ENCODE measurements at places on chromosomes 7 and 10.
A peak's percentile ranks its signal among the peaks of the same experiment; 100 is the strongest.

DNA sequence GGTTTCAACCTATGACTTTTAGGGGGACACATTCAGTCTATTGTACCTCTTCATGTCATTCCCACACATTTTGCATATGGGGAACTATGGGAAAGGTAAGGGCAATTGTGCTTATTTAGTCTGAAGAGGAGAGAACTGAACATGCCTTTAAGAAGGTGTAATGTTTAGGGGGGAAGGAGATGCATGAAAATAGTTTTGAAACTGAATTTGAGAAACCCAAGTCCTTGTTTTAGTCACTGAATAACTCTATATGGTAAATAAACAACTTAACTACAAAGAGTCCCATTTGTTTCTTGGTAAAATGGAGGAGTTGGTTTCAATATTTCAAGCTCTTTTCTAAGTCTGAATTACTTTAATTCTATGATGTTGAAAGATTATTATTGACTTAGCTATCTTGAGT is 166.1 kb downstream of the DNAJB9 start:
- no peak for DNase-seq

DNA sequence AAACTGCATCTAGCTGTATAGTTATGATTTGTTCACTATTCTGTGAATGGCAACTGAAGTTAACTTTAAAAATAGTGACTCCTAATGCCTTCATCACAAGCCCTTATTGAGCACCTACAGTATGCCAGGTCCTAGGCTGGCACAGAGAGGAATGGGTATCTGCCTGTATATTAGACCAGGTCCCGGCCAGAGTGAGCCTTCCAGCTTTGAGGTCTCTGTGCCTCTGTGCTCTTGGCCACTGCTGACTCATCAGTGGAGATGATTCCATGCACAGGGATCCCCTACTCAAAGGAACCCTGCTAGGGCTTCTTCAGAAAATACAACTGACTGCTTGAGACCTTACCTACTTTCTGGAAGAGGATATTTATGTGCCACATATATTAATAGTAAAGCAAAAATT is 118.4 kb downstream of the GFRA1 start:
- DNase-seq = no peak

DNA sequence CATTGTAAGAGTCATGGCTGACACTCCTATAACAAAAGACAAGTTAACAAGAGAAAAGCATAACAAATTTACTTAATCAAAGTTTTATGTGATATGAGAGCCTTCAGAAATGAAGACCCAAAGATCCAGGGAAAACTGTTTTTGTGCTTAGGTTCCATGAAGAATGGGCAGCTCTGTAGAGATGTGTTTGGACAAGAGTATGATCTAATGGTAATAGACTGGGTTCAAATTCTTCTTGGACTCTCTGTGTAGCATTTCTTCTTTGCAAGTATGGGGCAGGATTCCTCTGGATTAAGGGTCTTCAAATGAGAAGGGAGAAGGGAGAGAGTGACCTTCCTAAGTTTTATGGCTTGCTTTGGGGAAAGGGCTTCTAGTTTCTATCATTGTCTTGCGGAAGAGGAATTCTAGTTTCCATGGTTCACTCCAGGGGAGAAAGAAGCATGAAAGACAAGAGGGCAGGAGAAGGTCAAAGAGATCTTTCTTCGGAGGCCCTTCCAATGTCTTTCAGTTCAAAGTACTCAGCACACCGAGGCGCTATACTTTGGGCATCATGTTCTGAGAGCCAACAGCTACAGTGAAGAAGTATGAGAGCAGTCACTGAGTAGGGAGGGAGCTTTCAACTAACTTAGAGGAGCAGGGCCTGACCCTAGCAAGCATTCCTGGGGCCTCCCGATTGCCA is 15.4 kb downstream of the IFIT3 start:
- DNase-seq = no peak

GRCh38 chr10:114349522-114350215 is 54.6 kb downstream of the AFAP1L2 start:
- no peak for DNase-seq

DNA sequence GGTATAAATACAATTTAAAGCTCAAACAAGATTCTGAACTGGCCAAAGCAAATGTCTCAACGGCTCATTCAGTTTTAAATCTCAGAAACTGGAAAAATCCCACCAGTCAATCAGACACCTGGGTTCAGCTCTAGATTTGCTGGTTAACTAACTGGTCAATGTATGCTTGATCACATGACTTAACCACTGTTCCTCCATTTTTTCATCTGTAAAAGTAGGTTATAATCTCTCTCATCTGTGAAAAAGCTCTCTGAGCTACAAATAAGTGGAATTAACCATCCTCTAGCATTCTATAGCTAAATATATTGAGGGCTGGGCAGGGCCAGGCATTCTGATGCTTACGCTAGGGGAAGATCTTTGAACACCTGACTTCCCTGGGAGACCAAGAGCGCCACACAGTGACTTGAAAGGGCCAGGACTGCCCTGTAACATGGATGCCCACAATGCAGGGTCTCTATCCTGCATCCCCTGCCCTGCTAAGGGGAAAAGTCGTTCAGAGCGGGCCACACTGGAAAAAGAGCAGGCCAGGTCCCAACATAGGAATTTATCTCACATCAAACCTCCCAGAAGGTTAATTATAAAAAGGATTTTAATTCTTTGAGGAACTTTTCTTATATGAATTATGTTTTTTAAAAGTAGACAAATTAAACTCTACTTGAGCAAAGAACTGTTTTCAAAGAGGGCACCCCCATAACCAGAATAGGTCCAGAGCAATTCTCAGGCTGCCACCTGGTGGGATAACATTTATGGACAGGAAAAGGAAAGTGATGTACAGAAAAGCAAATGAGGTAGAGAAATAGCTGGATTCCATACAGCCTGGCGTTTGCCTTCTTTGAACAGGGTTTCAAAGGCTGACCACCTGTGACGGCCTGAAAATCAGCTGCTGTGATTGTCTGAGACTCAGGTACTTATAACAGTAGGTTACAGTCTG is 1.8 kb downstream of the RP9 start:
- DNase-seq = peak; percentile 17

DNA sequence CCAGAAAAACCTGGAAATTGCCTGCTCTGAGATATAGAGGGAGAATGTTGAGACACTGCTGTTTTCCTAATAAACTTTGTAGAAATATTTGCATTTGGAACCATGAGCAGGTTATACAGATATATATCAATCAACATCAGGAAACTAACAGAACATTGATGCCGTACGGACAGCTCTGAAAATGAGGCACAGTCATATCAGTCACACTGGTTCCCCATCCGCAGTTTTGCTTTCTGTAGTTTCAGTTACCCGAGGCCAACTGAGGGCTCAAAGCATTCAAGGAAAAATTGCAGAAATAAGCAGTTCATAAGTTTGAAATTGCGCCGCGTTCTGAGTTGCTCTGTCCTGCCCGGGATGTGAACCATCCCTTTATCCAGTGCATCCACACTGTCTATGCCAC is 137.9 kb downstream of the KLF6 start:
- DNase-seq = no peak

DNA sequence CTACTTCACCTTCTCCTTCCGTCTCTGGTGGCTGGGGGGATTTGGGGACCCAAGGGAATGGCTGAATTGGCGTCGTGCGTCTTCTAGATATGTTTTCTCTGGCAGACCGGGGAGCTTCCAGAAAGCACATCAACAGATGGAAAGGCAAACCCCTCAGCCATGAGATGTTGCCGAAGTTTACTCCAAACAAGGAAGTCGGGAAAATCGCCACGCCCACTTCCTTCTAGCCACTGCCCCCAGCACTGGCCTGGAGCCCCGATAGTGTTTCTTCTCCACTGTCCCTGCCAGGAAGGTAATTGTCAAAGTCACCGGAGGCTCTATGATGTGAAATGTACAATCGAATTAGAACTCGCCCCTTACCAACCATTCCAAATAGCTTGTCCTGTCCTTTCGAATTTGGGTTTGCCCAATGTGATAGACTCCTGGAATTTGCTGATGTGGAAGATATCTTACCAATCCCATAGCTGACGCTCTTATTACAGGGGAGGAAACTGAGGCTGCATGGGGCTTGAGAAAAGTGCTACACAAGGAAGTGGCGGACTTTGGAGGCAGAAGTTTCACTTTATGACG is 191.0 kb downstream of the LSM5 start:
- no peak for DNase-seq

DNA sequence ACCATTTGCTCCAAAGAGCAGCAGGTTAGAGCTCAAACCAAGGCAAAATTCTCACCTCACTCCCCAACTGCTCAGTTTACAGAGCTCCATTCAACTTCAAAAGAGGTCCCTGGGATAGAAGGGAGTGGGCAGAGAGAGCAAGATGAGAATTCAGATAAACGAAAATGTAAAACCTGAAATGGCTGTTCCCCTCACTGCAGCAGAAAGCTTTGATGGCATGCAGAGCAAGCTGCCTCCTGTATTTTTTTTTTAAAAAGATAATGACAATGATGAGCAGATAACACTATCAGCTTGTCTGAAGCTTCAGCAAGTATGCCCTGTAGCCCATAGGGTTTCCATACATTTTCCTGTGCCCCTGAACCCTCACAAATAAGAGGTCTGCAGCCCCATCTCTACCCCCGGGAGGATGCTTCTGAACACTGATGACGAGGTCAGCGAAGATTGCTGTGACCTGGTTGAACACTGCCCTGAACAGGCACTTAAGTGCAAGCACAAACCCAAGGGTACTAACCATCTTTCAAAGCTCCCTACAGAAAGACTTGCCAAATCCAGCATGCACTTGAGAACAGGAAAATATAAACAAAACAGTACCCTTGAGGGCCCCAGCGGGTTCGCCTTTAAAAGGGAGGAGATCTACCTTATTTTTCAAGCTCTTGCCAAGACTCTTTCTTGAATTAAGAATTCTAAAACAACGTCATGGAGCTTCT is 81.3 kb downstream of the GLI3 start:
- DNase-seq = no peak

- no peak for DNase-seq
These were observed 335.8 kb downstream of the FRMD4A start for GRCh38 chr10:13994932-13995331.

DNA sequence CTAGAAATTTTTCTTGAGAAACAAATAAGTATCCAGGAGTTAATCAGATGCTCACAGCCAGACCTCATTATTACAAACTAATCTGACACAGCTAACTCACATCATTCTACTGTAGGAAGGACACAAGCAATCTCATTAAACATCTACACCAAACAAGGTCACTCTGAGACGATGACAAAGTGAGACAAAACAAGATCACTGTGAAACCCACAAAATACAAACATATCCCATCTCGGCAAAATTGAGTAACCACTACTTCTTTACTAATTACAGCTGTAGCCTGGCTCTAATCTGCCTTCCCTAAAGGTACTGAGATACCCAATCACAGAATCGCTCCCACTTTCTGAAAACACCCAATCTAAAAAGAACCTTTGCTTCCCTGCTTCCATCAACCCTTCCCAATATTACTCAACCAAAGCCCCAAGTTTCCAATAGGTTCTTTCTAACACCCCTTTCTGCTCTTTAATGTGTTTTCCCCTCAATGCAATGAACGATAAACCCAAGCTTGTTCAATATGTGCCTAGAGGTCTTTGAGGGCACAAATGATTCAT is 26.9 kb downstream of the CCDC6 start:
- DNase-seq = no peak

DNA sequence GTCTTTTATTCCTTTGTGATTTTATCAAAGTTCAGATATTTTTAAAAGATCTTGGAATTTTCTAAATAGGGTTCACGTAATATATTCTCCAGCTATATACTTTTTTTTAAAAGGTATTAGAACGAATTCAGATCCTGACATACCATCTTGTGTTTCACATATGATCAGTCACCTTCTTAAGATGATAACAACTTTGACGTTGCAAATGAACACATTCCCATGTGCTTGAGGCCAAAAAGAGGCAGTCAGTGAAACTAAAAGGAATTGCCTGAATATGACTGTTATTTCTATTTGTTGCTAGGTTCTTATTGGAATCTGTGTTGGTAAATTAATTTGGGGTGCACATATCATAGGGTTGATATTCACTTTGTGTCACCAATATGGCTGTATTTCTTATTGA is 310.1 kb downstream of the MDFIC start:
- DNase-seq = no peak

DNA sequence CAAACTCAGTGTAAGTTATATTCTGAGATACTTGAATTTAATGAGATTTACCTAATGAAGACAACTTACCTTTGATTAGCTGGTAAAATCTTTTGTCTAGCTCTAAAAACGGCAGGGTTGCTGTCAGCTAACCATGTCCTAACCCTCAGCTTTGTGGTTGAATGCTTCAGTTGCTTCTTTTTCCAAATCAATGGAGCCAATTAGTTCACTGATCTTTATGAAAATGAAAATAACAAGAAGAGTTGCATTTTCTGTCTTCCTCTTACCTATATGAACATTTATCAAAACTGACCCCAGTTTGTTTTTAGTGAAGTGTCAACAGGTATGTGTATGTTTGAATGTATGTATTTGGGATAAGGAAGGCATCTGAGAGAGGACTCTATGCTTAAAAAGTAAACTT is 253.1 kb upstream of the MTPN start:
- DNase-seq = no peak

DNA sequence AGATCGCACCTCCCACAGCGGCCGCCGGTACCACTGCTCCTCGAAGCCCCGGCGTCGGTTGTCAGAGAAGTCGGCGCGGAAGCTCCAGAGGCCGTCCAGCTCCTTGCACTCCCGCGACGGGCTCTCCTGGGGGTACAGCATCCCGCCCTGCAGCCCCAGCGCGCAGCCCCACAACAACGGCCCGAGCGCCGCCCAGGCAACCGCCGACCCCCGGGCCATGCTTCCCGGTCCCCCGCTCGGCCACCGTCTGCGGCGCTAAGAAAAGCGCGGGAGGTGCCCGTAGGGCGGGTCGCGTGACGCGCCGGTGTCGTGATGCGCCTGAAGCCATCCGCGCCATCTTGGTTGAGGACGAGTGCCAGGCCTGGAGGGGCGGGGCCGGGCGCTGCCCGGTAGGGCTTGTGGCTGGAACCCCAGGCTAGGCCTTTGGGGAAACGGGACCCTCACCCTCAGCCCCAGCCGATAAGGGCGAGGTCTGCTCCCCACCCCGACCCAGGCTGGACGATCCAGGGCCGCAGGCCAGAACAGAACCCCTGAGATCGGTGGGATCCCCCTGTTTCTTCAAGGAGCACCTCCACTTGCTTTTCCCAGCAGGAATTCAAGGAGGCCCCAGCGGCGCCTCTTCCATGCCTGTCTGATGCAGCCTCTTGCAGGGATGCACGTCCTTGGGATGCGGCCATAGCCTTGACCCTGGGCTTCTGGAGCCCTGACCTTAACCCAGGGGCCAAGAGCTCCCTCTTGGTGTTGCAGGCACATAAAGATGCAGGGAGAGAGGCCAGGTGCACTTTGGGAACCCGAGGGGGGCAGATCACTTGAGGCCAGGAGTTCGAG is at the start of gene GUSB:
Gene GUSB, minus strand, starts transcription at position 249 of the 828 bp plus-strand sequence. Its CDS starts 30 bp downstream, at position 219.
- peak; percentile 88 for DNase-seq

DNA sequence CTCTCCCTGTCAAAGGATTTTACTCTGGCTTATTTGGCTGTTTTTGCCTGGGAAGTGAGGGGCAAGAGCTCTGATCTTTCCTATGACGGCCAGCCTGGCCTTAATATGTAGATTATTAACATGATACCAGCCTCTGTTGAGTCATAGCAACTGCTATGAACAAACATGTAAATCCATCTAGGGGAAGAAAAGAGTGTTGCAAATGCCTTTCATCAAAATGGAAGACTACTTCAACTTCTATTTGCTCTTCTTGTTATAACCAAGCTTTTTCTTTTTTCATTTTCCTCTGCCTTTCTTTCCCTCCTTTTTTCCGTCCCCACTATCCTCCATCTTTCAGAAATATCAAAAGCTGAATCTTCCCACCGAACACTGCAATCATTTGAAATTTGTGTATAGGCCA is 46.6 kb downstream of the BTRC start:
- DNase-seq = no peak

All from activated CD4-positive, alpha-beta T cell treated with anti-CD3 and anti-CD28 coated beads for 4 hours (primary cell).